ENCODE measurements at places on chromosomes 11 and 22.

- DNase-seq = no peak
These were observed 24.9 kb downstream of the LMO2 start for GRCh38 chr11:33866936-33867335.

- no peak for DNase-seq
These were observed 26.3 kb downstream of the FAM118A start for GRCh38 chr22:45335854-45336522.

DNA sequence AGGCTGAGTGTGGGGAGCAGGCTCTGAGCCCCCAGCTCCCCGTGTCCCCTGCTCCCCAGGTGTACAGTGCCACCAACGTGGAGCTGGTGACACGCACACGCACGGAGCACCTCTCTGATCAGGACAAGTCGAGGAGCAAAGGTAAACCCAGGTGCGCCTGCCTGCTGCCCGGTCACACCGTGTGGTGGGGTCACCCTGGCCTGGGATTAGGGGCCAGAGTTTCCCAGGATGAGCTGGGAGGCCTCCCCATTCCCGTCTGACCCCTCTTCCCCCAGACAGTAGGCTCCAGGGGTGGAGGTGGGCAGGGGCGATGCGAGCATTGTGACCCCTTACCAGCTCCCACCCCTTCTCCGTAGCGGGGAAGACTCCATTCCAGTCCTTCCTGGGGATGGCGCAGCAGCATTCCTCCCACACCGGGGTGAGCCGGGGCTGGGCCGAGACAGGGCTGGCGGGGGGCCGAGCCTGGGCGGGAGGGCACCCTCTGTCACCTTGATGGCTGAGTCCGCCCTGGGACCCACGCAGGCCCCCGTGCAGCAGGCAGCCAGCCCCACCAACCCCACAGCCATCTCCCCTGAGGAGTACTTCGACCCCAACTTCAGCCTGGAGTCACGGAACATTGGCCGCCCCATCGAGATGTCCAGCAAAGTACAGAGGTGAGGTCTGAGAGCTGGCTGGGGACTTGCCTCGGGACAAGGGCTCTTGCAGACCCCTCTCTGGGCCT, 3.7 kb upstream of the SSH3 start:
- no peak for DNase-seq

DNA sequence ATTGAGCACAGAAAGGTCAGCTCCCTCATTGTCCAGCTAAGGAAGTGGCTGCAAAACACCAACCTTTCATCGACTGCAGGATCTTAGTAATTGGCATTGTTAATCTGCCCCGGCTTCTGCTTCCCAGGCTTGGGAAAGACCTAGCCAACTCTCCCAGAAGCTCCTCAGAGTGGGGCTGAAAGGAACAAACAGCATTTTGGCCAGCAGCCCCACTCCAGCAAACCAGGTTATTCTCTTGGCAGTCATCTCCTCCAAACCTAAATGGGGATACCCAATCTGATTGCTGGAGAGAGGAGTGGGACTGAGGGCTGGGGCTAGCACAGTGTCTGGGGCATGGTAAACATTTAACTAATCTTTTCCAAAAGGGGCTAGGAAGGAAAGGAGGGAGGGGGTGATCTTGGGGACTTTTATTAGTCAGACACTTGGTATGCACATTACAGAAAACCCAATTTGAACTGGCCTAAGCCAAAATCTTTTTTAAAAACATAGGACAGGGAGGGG, 294.4 kb downstream of the MN1 start:
- DNase-seq = no peak

DNA sequence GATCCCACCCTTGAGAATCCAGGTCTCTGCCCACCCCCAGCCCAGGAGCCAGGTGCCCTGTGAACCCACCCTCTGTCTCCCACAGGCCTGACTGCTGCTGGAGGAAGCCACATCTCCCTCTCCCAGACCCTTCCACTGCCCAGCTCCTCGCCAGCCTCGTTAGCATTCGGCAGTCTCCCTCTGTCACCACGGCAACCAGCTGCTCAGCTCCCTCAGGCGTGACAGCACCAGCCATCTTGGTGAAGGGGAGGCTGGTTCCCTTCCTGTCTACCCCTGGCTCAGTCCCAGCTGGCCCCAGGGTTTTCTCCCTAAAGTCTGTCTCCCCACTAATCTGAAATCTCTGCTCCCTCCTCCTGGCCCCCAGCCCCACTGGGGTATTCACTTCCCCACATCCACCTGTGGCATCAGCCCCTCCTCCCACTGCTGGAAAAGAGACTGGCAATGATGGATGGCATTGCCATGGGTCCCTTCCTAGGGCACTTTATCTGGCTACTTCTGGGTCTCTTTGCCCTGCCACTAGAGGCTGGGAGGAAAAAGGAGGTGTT, 28.1 kb downstream of the NRXN2 start:
- no peak for DNase-seq

- DNase-seq = no peak
These were observed 1.9 kb downstream of the SLC5A1 start for GRCh38 chr22:32044913-32045312.

Measured in stimulated activated CD8-positive, alpha-beta memory T cell treated with anti-CD3 and anti-CD28 coated beads, Interleukin-7, amount 100 ng/mL, for 24 hours (primary cell).